ENCODE measurements at places on chromosomes 6 and 20.

DNA sequence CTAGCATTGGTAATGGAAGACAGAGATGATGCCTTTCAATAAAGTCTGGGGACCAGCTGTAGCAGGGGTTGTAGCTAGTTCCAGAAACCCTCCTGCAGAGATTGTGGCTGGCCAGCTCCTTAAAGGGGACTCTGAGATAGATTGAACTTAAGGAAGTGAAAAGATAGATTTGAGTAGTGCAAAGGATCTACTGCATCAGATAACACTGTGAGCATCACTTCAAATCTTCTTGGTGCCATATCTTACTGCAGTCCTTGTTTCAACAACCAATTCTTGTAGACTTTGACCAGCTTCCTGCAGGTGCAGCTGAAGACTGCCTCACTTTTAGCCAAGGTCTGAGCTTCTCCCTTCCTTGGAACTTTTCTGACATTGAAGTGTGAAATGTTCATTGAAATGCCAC is 14.8 kb upstream of the CEP162 start:
- DNase-seq: no peak

DNA sequence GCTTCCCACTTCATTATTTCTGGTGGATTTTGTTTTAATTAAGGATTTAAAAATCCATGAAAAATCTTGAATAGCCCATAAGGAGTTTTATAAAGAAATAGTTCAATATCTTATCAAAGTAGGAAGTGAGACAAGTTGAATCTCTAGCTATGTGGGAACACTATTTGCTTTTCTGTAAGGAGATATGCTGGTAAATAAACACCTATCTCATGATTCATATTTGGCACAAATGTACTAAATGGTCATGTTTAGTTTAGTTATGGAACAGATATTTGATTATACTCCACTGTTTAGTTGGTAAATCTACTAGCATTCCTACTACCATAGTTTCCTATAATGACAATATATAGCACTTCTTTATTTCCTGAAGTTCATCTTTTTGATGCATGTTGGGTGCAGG is 239.9 kb upstream of the CEP162 start:
- DNase-seq: no peak

DNA sequence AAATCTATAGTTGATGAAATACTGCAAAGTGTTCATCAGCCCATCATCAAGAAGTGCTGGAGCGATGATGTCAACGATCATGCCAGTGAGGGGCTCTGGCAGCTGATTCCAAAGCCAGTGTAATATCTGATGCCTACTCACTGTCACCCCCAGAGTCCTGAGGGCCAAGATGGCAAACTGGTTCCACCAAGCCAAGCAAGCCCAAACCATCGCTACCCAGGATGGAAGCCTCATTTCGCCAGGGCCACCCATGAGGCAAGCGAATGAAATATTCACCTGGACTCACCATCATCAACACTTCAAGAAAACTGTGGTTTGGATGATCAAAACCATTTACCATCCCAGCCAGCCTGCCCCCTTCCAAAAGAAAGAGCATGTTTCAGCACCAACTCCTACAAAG is 76.5 kb downstream of the GNAS-AS1 start:
- no peak for DNase-seq

GRCh38 chr20:46456255-46457028 is 50.0 kb upstream of the ELMO2 start:
- no peak for DNase-seq

GRCh38 chr6:35553315-35553714 is 40.6 kb upstream of the TULP1 start:
- DNase-seq: no peak

DNA sequence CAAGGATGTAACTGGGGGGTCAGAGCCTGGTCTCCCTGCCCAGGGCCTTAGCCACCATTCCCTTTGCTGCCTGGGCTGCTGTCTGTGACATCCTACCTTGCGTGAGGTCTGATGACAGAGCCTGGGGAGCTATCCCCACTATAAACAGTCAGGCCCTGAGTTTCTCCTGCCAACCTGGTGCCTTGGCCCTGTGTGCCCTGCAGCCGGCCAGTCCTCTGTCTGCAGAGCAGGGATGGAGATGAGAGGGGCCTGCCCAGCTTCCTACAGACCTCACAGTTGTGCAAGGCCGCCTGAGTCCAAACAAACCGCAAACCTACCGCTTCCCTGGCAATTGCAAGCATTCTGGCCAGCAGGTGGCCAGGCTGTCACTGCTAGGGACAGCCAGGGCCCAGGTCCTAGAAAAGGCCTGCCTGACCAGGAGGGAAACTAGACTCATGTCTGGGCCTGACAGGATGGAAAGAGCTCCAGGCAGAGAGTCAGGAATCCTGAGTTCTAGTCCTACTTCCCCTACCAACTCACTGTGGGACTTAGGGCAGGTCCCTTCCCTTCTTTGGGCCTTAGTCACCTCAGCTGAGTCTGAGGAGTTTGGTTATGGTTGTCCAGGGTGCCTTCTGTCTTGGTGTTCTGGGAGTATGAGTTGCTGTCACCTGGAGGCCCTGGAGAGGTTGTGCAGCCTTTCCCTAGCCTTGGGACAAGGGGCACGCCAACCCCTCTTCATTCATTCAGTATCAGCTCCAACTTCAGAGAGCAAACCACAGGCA is 86.2 kb downstream of the VEGFA start:
- no peak for DNase-seq

- DNase-seq: peak; percentile 74
These were observed 20.6 kb upstream of the HLA-F start for GRCh38 chr6:29702519-29703103.

DNA sequence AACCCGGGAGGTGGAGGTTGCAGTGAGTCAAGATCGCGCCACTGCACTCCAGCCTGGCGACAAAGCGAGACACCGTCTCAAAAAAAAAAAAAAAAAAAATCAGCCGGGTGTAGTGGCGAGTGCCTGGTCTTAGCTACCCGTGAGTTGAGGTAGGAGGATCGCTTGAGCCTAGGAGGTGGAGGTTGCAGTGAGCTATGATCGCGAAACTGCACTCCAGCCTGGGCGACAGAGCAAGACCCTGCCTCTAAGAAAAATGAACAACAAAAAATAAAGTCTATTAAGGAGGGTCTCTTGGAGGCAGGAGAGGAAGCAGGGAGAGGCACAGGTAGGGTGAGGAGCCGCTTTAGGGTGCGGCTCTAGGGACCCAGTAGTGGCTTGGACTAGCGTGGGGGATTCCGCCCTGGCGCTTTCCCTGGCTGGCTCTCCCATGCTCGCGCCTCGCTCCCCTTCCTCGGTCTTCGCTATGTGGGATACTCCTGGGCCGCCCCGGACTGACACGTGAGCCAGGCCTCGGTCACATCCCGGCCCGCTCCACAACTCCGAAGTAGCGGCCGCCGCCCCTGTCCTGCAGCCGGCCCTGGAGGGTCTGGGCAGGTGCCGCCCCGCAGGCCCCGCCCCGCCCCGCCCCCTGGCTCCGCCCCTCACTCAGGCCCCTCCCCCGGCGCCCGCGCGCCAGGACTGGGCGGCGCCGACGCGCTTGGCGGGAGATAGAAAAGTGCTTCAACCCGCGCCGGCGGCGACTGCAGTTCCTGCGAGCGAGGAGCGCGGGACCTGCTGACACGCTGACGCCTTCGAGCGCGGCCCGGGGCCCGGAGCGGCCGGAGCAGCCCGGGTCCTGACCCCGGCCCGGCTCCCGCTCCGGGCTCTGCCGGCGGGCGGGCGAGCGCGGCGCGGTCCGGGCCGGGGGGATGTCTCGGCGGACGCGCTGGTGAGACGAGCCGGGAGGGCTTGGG is at the start of gene MYBL2:
TSS of gene MYBL2 (plus strand) at position 739 of the 953 bp plus-strand sequence. CDS start at position 909, 170 bp downstream.
- peak; percentile 47 for DNase-seq

DNA sequence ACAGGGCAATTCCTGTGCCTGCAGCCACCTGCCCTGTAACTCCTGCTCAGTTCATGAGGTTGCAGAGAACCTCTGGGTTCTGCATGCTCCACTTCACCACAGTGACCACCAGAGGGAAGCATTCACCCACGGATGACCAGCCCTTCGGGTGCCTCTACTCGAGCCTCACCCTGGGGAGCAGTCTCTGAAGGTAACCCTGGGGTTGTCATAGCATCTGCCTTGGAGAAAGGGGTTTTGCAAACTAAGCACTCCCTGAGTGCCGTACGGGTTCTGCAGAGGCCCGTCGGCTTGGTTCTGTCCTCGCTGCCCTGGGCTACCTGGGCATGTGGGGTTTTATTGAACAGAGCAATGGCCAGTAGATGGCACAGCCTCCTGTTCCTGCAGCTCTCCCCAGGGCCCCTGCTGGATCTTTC is 10.2 kb upstream of the CST5 start:
- peak; percentile 36 for DNase-seq

- DNase-seq: no peak
These were observed 287.1 kb downstream of the BTBD9 start for GRCh38 chr6:38352636-38353035.

- DNase-seq: no peak
These were observed 65.4 kb downstream of the GPR6 start for GRCh38 chr6:110043366-110043994.

GRCh38 chr6:1334684-1335083 is 22.8 kb downstream of the FOXQ1 start:
- no peak for DNase-seq

DNA sequence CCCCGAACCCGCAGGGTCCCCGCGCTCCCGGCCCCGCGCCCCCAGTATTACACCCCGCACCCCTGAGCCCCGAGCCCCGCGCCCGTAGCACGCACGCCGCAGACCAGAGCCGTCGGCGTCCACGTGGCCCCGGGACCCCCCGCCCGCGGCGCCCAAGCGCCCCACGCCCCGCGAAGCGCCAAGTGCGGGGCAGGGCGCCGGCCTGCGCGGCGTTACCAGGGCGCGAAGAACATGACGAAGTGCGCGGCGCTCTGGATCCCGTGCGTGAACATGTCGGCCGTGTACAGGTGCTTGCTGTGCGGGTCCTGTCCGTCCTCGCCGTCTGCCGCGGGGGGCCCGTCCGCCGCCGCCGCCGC is 312 bp downstream of the TXNDC5 start:
- no peak for DNase-seq

GRCh38 chr6:57248311-57248895 is 26.3 kb upstream of the RAB23 start:
- DNase-seq: no peak

DNA sequence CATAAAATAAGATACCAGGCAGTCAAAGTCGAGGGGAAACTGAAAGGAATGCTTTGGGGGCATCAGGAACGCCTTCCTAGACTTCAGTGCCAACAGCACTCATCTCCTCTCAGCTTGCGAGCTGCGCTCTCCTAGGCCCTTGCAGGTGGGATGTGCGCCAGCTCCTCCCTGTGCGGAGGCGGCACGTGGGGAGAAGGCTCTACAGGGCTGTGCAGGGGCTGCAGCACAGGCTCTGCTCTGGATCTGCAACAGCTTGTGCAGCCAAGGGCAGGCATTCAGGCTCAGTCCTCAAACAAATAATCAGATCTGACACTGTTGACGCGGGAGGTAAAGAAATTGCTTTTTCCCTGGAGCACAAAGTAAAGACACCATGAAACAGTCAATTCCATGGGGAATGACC is 144.8 kb downstream of the TTLL2 start:
- DNase-seq: no peak
